ENCODE measurements at places on chromosomes 6 and 20.

DNA sequence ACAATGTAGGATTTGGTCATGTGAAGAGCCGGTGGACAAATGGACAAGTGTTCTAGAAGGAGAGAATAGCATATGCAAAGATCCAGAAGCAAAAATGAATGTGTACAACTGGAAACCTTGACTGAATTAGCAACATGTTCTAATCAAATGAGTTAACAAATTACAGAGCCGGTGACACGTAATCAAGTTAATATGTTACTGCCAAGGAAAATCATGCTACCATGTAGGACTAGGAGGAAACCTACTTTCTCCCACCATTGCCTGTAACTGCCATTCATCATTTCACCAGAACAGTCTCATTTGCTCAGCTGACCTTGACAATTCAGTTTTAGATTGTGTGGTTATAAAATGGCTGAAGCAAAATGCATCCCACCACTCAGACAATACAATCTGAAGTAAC, 179.4 kb downstream of the KIF16B start:
- DNase-seq = no peak

DNA sequence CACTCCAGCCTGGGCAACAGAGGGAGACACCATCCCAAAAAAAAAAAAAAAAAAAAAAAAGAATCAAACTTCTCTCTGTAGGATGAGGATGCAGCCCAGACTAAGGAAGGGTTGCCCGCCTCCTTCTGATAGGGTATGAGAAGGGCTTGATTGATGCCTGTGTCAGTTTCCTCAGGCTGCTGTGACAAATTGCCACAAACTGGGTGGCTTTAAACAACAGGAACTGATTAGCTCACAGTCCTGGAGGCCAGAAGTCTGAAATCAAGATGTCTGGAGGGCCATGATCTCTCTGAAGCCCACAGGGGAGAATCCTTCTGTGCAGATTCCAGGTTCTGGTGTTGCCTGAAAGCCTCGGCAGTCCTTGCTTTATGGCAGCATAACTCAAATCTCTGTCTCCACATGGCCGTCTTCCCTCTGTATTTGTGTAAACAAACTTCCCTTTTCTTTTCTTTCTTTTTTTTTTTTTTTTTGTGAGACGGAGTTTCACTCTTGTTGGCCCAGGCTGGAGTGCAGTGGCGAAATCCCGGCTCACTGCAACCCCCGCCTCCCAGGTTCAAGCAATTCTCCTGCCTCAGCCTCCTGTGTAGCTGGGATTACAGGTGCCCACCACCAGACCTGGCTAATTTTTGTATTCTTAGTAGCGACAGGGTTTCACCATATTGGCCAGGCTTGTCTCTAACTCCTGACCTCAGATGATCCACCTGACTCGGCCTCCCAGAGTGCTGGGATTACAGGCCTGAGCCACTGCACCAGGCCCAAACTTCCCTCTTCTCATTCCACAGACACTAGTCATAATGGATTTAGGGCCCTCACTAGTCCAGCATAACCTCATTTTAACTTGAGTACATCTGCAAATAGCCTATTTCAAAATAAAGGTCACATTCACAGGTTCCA, 11.2 kb upstream of the CDK19 start:
- DNase-seq = no peak

- no peak for DNase-seq
Observed at GRCh38 chr6:150915131-150915879, 49.8 kb downstream of the MTHFD1L start.

DNA sequence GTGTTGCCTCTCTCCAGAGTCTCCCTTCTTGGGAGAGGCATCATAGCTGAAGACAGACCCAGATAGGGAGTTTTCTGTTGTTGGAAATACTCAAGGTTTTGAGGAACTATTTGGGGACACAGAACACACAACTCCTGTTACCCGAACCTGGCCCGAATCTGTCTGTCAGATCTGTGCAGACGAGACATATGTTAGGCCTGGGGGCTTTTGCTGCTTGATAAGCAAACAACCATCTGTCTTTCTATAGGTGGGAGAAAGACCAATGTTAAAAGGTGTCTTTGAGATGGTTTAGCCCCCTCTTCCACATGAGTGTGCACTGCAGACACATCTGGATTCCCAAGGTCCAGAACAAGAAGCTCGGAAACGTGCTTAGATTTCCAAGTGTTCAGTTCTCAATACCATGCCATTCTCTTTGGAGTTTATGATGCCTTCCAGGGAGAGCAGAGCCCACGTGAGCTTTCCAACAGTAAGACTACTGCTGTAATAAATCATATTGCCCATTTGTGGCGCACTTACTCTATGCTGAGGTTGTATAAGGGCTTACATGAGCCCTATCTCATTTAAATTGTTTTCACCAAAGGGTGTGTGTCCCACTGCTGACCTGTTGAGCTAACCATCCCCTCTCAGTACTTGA, 3.8 kb upstream of the STX16 start:
- peak; percentile 37 for DNase-seq

DNA sequence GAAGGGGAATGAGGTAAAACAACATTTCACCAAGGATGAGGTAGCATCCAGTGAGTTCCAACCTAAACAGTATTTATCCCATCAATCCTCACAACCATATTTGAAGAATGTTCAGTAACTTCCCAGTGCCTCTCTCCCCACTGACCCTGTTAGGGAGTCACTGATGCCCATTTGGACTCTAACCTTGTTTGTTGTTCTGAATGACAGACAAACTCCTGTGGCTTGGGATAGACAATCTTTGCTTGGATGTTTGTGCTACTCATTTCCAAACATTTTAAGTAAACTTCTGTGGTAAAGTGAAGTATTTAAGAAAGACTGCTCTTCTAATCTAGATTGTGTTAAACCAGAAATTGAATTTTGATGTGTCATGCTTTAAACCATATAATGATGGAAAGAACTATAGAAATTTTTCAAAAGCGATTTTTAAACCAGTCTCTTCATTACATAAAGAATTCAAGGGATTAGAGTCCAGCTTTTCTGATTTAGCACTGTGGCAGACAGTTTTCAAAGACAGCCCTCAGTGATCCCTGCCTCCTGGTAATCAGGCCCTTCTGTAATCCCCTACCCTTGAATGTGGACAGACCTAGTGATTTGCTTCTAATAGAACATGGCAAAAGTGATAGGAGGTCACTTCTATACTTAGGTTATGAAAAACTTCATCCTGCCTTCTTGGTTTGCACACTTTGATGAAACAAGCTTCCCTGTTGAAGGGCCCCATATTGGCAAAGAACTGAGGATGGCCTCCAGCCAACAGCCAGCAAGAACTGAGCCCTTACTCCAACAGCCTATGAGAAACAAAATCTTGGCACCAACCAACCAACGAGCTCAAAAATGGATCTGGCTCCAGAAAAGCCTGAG, 191.6 kb downstream of the DST start:
- no peak for DNase-seq

GRCh38 chr6:138818496-138819194, 22.8 kb downstream of the ECT2L start:
- no peak for DNase-seq

- DNase-seq = no peak
Observed at GRCh38 chr20:13485576-13485975, 153.2 kb downstream of the TASP1 start.
